HepG2 (cell line): ENCODE measurements at places on chromosomes 7 and 10. TPM values are rescaled to one million over a fixed set of nuclear protein-coding genes. Genes with fewer than 3 reads are reported as not detected.

DNA sequence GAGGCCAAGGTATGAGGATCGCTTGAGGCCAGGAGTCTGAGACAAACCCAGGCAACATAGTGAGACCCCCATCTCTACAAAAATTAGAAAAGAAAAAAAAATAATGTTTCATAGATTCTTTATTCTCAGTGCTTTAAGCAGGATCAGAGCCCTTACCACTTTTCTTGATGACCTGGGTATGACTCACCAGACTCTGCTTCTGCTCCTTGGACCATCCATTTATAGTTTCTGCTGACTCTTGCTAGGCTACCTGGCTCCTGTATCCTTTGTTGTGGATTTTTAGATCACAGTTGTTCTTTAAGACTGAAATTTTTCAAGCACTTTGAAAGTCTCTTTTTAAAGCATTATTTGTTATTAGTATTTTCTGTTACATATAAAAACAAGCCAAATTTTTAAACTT is 411.1 kb downstream of the GFRA1 start:
- H3K27me3 ChIP-seq = no peaks in the 10 kb centered on the region
- no peak for DNase-seq
- H3K4me3 ChIP-seq = no peak overlapping the region
- H3K4me1 ChIP-seq = no peaks in the 10 kb centered on the region
- H3K27ac ChIP-seq = no peak overlapping the region
- H3K36me3 ChIP-seq = no peaks in the 10 kb centered on the region

DNA sequence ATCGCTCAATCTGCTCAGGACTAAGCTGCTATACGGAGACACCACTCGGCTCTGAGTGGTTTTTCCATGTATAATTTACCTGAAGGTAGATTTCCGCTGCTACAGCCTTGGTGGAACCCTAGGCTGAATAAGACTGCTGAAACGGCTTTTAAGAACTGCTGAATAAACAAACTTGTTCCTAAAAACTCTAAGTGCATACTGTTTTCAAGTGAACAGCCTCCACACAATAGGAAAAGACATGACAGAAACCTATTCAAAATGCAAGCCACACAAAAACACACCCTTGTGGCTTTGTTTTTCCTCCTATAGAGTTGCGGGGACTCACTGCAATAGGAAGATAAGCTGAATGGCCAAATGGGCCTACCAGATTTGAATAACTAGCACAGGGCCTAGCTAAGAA is 117.2 kb downstream of the UBE2H start:
- H3K27ac ChIP-seq = no peak overlapping the region
- peaks cover 2% of the 10 kb centered on the region for H3K4me1 ChIP-seq
- H3K4me3 ChIP-seq = no peak overlapping the region

DNA sequence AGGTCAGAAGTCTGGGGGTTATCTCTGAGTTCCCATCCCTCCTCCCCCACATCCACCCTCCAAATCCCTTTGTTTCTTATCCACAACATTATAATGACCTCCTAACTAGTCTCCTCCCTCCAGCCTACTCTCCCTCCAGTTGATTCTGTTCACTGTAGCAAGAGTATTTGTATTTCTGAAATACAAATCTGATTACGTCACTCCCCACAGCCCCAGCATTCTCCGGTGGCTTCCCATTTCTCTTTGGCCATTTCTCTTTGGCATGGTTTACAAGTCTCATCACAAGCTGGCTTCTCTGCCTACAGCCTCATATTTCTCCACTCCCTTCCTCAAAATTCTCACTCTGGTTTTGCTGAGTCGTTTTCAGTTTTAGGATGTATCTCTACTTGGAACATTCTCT is 24.6 kb upstream of the MRPS33 start:
- no peak for DNase-seq
- H3K27ac ChIP-seq = no peak overlapping the region
- no peak overlapping the region for H3K4me3 ChIP-seq
- no peaks in the 10 kb centered on the region for H3K27me3 ChIP-seq

- H3K4me1 ChIP-seq = no peaks in the 10 kb centered on the region
- peaks cover 10% of the 10 kb centered on the region; the same call in 2 of the 3 replicates for H3K36me3 ChIP-seq
- no peaks in the 10 kb centered on the region for H3K27me3 ChIP-seq
- H3K27ac ChIP-seq = no peak overlapping the region
Measured at GRCh38 chr7:32535162-32535702, 39.9 kb downstream of the AVL9 start.

DNA sequence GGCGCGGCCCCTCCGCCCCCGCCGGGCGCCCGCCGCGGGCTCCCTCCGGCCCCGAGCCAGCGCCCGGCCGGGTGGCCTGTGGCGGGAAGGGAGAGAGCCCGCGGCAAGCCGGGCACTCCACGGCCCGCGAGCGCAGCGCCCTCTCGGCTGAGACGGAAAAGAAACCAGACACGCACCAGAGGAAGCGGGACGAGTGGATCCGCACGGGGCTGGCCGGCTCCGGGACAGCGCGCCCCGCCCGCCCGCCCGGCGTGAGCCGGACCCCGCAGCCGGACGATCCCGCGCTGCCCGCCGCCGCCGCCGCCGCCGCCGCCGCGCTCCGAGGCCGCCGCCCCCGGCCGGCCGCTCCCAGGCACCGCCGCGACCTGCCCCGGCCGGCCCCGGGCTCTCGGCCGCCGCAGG is 300 bp downstream of the ARHGAP21 start:
- no peak for DNase-seq
- no peaks in the 10 kb centered on the region for H3K36me3 ChIP-seq
- peak overlapping the region; percentile 88 for H3K27ac ChIP-seq
- peaks cover 43% of the 10 kb centered on the region for H3K4me1 ChIP-seq
- H3K4me3 ChIP-seq = peak overlapping the region; percentile 83

Gene SUN3
- not detected in 2 replicates for total RNA-seq

Gene ZP3
- not detected in 2 replicates for total RNA-seq

Gene DNAJC12
- total RNA-seq = 11.6 and 14.4 TPM in 2 replicates

GRCh38 chr7:2529161-2530070 is 9.8 kb downstream of the LFNG start:
- H3K4me1 ChIP-seq = peaks cover 43% of the 10 kb centered on the region
- H3K36me3 ChIP-seq = no peaks in the 10 kb centered on the region
- no peak overlapping the region for H3K4me3 ChIP-seq

Gene AGAP4
- 5.8 and 11.0 TPM in 2 replicates for total RNA-seq

DNA sequence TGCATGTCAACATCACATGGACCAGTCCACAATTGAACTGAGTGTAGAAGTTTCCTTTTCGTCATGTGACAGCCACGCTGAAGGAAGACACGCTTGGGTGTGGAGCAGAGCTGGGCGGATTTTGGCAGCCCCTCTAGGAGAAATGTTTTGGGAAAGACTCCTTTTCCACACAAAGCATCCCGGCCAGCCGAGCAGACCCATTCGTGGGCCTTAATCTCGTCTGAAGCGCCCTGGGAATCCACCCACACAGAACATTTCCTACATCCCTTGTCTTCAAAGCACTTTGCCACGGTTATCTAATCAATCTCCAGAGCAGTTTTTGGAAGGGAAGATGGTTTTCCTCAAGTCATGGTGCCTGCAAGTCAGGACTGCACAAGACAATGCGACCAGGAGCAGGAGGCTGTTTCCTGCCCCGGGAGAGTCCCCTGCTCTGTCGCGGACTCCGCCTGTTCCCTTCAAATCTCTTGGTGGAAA is 8.4 kb upstream of the IFT22 start:
- no peaks in the 10 kb centered on the region; the same call in 1 of the 2 replicates for H3K4me1 ChIP-seq
- H3K27me3 ChIP-seq = no peaks in the 10 kb centered on the region
- no peaks in the 10 kb centered on the region for H3K36me3 ChIP-seq
- no peak overlapping the region for H3K4me3 ChIP-seq
- H3K27ac ChIP-seq = no peak overlapping the region
- no peak for DNase-seq

GRCh38 chr10:13991353-13991752 is 339.4 kb downstream of the FRMD4A start:
- H3K27ac ChIP-seq = no peak overlapping the region
- no peak for DNase-seq
- H3K4me3 ChIP-seq = no peak overlapping the region
- H3K27me3 ChIP-seq = no peaks in the 10 kb centered on the region; the same call in 1 of the 2 replicates
- H3K36me3 ChIP-seq = no peaks in the 10 kb centered on the region

DNA sequence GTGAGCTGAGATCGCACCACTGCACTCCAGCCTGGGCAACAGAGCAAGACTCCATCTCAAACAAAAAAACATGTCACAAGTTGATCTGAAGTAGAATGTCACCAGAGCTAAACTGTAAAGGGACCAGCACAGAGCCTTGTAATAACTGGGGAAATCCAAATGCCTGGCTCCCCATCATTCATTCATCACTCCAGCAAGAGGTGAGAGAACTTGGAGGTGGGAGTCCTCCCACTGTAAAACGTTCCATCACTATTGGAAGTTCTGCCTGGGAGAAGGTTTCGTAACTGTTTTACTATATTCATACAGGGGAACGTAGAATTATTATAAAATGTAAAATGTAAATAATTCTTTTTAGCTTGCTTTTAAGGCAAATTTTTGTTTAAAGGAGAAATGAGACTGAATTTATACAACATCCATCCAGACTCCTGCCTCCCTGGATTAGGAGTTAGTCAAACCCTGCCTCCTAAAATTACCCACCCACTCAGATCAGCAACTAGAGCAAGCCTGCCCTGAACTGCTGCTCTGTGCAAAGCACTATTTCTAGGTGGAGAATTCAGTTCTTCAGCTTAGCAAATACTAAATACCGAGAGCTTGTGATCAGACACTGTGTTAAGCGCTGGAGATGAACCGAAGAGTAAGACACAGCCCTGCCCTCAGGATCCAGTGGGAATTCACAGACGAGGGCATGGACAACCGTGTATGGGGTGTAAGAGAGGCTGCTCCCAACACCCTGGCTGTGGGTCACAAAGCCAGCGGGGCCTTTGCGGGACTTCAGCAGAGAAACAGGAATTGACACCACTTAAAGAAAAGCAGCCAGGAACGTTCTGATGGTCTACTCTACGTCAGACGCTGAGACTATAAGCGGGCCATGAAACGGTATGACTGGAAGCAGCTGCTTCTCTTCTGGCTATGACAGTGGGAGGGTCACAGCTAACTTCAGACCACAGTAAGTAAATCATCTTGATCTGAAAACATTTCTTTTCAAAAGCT is 208.3 kb downstream of the ZMYND11 start:
- no peak overlapping the region for H3K4me3 ChIP-seq
- no peaks in the 10 kb centered on the region for H3K27me3 ChIP-seq
- 0 out of 3 replicates have a peak, but pooled peaks cover 13% of the 10 kb centered on the region for H3K36me3 ChIP-seq
- H3K4me1 ChIP-seq = no peaks in the 10 kb centered on the region
- H3K27ac ChIP-seq = no peak overlapping the region
- no peak for DNase-seq

- no peak overlapping the region for H3K4me3 ChIP-seq
- no peak for DNase-seq
- H3K27me3 ChIP-seq = no peaks in the 10 kb centered on the region
- H3K36me3 ChIP-seq = no peaks in the 10 kb centered on the region
- H3K4me1 ChIP-seq = peaks cover 18% of the 10 kb centered on the region
Measured at GRCh38 chr10:113945687-113946085, 91.2 kb downstream of the NHLRC2 start.

Gene MARCHF5
- 21.0 and 34.7 TPM in 2 replicates for total RNA-seq

DNA sequence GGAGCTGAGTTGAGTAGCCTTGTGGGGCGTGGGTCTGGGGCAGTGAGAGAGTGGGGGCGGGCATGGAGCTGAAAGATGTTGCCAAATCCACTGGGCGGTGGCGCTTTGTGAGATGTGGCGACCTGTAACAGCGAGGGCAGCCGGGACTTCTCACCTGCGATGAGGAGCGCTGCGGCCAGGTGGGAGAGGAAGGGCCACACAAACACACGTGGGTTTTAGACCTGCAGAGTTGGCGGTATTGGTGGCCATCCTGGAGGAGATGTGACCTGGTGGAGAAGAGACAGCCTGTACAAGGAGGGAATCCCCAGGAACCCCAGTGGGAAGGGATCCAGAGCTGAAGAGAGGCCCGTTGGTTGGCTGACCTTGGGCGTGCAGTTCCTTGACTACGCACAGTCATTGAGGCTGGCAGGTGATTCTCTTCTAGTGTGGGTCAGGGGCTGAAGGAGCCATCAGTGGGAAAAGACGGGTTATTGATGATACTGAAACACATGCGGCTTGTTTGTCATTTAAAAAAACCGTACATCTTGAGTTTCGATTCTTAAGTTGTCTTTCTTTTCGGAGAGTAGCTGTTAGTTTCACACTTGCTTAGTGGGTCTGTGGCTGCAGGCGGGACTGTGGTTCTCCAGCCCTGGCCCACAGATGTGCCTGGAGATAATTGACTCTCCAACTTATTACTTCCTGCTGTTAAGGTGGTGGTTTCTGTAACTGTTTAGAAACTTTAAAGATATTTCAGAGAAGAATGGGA is 2.4 kb downstream of the CHST12 start:
- no peak for DNase-seq
- peaks cover 47% of the 10 kb centered on the region for H3K4me1 ChIP-seq
- no peak overlapping the region for H3K27ac ChIP-seq
- no peaks in the 10 kb centered on the region for H3K27me3 ChIP-seq
- no peak overlapping the region for H3K4me3 ChIP-seq

GRCh38 chr7:114623146-114623545 is 208.5 kb downstream of the FOXP2 start:
- H3K4me1 ChIP-seq = no peaks in the 10 kb centered on the region
- H3K36me3 ChIP-seq = no peaks in the 10 kb centered on the region
- H3K4me3 ChIP-seq = no peak overlapping the region
- DNase-seq = no peak
- H3K27me3 ChIP-seq = no peaks in the 10 kb centered on the region

Gene CHAT
- total RNA-seq = not detected in 2 replicates

DNA sequence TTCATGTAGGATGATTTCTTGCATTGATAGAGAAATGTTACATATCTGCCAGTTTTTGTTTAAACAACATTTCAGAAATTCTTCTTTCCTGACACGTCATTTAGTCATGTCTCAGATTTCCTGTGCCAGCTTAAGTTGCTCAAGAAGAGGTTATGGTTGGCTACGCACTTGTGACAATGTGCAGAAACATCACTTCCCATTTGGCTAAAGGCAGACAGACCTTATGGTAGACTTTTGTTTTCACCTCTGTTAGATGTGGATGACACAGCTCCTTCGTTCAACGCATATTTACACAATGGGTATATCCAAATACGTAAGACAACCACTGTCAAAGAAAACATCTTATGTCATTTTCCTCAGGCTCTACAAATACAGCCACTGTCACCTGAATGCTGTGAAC is 125.8 kb downstream of the DOCK4 start:
- H3K27me3 ChIP-seq = no peaks in the 10 kb centered on the region
- H3K36me3 ChIP-seq = no peaks in the 10 kb centered on the region
- no peak overlapping the region for H3K4me3 ChIP-seq
- no peak overlapping the region for H3K27ac ChIP-seq
- peaks cover 44% of the 10 kb centered on the region for H3K4me1 ChIP-seq

GRCh38 chr10:88063861-88064557 is 200.6 kb downstream of the PTEN start:
- no peaks in the 10 kb centered on the region for H3K27me3 ChIP-seq
- no peak overlapping the region for H3K4me3 ChIP-seq
- no peak overlapping the region for H3K27ac ChIP-seq
- peaks cover 21% of the 10 kb centered on the region for H3K4me1 ChIP-seq
- DNase-seq = no peak
- no peaks in the 10 kb centered on the region for H3K36me3 ChIP-seq

GRCh38 chr7:90708841-90709317 is 112.8 kb downstream of the CDK14 start:
- H3K27ac ChIP-seq = no peak overlapping the region
- H3K4me1 ChIP-seq = no peaks in the 10 kb centered on the region
- no peak overlapping the region for H3K4me3 ChIP-seq
- H3K27me3 ChIP-seq = no peaks in the 10 kb centered on the region
- DNase-seq = peak; percentile 43
- H3K36me3 ChIP-seq = no peaks in the 10 kb centered on the region

- no peaks in the 10 kb centered on the region for H3K27me3 ChIP-seq
- no peak overlapping the region for H3K4me3 ChIP-seq
- DNase-seq = no peak
- H3K27ac ChIP-seq = no peak overlapping the region
Measured at GRCh38 chr7:51141451-51142003, 175.1 kb downstream of the COBL start.

Gene PAX4
- not detected in 2 replicates for total RNA-seq

GRCh38 chr7:5420881-5421713 is 2.5 kb downstream of the TNRC18 start:
- H3K27me3 ChIP-seq = no peaks in the 10 kb centered on the region
- DNase-seq = no peak
- H3K36me3 ChIP-seq = peaks cover 13% of the 10 kb centered on the region; the same call in 2 of the 3 replicates
- H3K4me1 ChIP-seq = peaks cover 22% of the 10 kb centered on the region

Gene ZNF727
- not detected in 2 replicates for total RNA-seq
